ENCODE measurements at places on chromosomes 3 and 15. TPM values are rescaled to one million over a fixed set of nuclear protein-coding genes. Genes with fewer than 3 reads are reported as not detected.

- no peaks in the 10 kb centered on the region for H3K36me3 ChIP-seq
- H3K27me3 ChIP-seq, result no peaks in the 10 kb centered on the region
- DNase-seq, result no peak
- H3K27ac ChIP-seq, result no peak overlapping the region
- H3K4me1 ChIP-seq, result no peaks in the 10 kb centered on the region
- no peak overlapping the region for H3K4me3 ChIP-seq
Measured at GRCh38 chr3:100682056-100682853, 27.0 kb upstream of the TFG start.

DNA sequence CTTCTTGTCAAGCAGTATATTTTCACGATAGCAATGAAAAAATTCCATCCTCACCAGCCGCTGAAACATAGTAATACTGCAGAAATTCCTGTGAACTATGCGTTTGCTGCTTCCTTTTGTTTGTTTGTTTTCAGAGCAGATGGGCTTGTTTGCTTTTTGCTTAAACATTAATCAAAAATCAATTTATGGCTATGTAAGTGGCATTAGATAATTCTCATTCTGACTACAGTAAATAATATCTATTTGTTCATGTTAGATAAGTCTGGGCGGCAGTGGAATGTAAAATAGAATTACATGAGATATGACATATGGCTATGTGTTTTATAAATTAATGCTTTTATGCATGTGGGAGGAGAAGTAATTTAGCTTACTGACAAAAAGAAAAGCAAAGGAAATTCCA is 163.7 kb downstream of the PGPEP1L start:
- no peak overlapping the region for H3K27ac ChIP-seq
- DNase-seq, result no peak
- H3K4me1 ChIP-seq, result peaks cover 14% of the 10 kb centered on the region
- no peak overlapping the region for H3K4me3 ChIP-seq
- no peaks in the 10 kb centered on the region for H3K27me3 ChIP-seq

DNA sequence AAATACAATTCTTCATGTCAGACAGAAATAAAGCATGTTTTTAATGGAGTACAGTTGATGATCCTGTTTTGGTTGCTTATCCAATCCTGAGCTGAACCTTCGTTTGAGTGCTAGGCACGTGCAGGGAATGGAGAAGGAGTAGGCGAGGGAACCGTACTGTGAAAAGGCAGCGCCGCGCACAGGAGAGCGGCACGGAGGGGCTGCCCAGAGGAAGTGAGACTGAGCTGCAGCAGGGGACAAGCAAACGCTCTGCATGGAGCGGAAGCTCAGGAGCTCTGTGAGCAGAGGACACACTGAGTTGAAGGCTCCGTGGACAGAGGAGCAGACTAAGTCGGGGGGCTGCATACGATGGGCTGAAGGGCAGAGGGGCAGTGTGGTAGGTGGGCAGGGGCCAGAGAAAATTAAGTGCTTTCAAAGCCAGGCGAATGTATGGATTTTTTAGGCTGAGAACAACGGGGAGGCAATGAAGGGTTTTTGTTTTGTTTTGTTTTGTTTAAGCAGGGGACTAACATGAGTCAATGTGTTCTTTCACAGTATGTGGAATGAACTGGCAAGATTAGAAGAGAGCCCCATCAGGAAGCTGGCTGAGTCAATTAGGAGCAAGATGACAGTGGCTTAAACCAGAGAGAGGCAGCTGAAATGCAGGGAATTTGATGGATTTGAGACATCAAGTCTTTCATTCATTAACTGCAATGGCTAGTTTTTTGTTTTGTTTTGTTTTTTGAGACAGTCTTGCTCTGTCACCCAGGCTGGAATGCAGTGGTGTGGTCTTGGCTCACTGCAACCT is 23.8 kb upstream of the TM2D3 start:
- H3K27me3 ChIP-seq, result no peaks in the 10 kb centered on the region
- DNase-seq, result no peak
- H3K27ac ChIP-seq, result no peak overlapping the region
- 0 out of 2 replicates have a peak, but pooled peaks cover 9% of the 10 kb centered on the region for H3K4me1 ChIP-seq

DNA sequence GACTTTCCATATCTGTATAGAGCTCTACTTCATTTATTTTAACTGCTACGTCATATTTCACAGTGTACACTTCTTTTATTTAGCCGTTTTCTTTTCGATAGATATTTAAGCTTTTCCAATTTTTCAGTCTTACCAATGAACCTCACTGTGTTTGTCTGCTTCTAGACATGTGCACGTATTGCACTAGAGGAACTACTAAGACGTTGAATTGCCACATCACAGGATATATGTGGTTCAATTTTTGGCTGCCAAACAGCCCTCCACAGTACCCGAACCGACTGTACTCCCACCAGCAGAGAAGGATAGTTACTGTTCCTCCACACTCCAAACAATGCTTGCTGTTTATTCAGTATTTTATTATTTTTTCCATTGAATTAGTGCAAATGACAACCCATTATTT is 2.0 kb downstream of the NR1I2 start:
- H3K27me3 ChIP-seq, result no peaks in the 10 kb centered on the region
- no peak overlapping the region for H3K4me3 ChIP-seq
- H3K36me3 ChIP-seq, result no peaks in the 10 kb centered on the region
- H3K27ac ChIP-seq, result no peak overlapping the region
- peaks cover 7% of the 10 kb centered on the region for H3K4me1 ChIP-seq

DNA sequence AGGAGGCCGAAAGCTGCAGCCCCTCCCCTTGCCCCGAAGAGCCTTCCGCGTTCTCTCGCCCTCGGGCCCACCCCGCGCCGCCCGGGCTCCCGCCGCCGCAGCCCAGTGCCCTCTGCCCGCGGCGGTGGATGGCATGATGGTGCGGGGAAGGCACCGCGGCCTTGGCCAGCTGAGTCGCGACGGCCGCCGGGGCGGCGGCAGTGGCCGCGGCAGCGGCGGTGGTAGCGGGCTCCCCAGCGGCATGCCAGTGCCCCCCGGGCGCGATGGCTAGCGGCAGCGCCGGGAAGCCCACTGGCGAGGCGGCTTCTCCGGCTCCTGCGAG is 1.2 kb downstream of the TLNRD1 start:
- no peak overlapping the region for H3K27ac ChIP-seq
- H3K4me1 ChIP-seq, result no peaks in the 10 kb centered on the region
- H3K36me3 ChIP-seq, result no peaks in the 10 kb centered on the region

DNA sequence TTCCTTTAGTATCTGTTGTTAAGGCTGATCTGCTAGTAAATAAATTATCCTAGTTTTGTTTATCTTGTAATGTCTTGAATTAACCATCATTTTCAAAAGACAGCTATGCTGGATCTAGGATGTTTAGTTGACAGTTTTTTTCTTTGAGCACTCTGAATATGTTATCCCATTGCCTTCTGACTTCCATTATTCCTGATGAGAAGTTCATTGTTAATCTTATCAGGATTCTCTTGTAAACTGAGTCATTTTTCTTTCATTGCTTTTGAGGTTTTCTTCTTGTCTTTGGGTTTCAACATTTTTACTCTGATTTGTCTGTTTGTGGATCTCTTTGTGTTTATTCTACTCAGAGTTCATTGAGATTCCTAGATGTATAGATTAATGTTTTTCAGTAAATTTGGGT is 157.7 kb downstream of the WNT7A start:
- H3K36me3 ChIP-seq, result no peaks in the 10 kb centered on the region
- no peak overlapping the region for H3K27ac ChIP-seq

Gene ITIH1
- total RNA-seq, result not detected

Gene EXOG
- total RNA-seq, result 16.2 TPM
